MV-4-11 (cell line): ENCODE measurements at places on chromosomes 16 and 17.

DNA sequence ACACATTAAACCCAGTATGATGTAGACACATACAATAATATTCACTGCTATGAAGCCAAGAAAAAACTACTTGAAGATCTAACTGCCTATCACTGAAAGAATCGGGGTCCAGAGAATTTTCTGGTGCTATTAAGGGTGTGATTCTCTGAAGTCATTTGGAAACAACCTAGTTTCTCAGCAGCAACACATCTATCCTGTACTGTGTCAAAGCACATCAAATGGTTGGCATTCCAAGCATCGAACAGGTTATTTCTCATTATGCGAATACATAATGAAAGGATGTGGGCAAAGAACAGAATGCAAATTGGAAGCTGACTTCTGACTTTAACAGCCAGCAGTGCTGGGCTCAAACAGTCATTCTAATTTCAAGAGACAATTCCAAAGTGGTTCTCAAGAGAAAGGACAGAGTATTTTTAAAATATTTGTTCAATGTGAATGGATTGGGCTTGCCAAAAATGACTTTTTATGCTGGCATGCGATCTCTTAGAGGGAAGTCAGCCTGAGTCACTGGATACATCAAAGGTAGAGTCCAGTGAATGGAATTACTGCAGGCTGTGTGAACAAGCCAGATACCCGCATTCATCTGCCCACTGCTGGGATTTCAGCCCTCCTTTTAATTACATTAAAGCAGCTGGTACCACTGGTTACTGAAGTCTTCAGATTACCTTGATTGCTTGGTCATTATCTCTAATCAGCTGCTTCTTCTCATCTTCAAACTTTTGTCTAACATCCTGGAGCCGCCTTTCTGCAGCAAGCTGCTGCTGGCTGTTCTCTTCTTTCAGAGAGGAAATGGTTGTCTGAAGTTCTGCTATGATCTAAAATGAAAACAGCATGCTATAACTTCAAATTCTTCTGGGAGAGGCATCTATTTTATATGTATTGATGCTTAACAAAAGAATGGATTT lies 181.2 kb upstream of the AXIN2 start:
- no peak for DNase-seq

DNA sequence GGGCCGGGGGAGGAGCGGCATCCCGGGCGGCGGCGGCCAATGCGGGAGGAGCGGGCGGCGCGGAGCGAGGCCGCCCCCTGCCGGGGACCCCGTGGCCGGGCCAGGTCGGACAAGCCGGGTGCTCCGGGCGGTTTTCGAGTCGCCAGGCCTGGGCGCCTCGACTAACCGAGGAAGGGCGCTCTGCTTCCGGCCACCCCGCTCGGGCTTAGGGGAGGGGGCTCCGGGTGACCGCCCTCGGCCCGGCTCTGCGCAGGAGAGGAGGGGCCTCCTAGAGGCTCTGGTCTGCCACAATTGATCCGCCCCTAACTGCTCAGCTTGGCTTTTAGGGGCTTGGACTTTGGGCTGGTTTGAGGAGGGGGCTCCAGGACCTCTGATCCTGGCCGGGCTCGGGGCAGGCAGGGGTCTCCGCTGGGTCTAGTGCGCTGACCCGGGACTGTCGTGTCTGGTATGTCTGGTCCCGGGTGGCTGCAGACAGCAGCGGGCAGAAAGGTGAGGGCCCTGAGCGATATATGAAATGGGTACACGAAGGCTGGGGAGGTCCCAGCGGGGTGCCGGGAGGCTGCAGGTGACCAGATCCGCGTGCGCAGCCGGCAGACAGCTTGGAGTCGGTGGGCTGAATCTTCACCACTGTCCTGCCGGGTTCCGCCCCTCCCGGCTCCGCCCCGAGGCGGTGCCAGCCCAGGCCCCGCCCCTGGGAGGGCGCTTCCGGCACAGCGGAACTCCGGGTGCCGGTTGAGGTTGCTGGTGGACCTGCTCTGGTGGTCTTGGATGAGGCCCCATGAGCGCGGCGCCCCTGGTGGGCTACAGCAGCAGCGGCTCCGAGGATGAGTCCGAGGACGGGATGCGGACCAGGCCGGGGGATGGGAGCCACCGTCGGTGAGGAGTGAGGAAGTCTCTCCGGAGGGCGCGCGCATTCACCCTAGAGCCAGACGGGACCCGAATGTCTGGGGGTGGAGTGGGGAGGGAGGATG lies at the start of gene USB1:
USB1 (plus strand) TSS at position 702 of the 971 bp plus-strand sequence; CDS start at position 779, 77 bp downstream.
- peak; percentile 71 for DNase-seq

- no peak for DNase-seq
These were observed 1.5 kb upstream of the ABCA6 start for GRCh38 chr17:69143151-69143550.

DNA sequence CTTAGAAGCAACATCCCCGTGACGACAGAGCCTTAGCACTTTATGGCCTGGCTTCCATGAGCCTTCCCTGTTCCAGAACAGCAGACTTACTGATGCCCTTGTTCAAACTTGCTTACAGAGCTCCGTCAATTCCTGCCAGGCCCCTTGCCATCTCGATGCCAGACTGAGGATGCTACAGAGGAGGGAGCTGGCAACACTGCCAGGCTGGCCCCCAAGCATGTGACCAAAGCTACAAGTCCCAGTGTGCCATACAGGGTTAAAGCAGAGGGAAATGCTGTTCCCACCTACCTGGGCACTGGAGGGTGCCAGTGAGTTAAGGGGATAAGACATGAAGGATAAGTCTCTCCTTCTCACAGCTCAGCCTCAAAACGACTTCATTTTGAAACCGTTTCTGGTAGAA lies 33.5 kb upstream of the SREBF1 start:
- DNase-seq, result no peak

DNA sequence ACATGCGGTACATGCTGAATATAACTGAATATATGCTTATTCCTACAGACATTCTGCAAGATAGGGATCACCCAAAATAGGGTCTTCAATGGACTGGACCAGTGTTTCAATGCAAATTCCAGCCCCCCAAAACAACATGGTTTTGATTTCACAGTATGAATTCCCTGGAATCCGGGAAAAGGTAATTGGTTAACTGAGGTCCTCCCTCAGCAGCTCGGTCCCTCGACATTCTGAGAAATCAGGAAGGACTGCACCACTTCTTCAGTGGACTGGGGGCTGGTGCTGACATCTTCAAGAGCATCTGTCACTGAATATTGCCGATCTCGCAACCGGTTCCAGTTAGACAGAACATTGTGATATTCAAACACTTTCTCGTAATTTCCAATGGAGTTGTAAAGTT lies 25.1 kb downstream of the CHCT1 start:
- no peak for DNase-seq

- DNase-seq, result no peak
These were observed 44.8 kb upstream of the FBXO47 start for GRCh38 chr17:39011907-39012468.

DNA sequence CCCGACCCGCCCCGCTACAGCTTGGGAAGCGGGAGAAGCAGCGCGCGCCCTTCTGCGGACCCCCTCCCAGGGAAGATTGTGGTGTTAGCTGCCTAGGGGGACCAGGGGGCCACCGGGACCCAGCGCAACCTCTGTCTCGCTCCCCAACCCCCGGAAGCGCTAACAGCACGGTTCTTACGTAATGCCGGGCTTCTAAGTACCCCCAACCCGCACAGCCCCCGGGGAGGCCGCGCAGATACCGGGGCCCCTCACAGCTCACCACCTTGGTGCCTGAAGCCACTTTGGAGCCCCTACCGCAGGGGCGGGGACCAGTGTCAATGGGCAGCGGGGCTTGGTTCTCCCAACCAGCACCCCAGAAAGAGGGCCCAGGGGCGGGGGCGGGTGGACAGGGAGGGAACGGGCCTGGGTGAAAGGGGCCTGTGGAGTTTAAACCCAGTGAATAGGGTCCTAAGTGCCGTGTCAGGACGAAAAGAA lies 348 bp downstream of the MPP2 start:
- DNase-seq, result no peak

- no peak for DNase-seq
These were observed 21.5 kb downstream of the FBXO31 start for GRCh38 chr16:87361916-87362619.

DNA sequence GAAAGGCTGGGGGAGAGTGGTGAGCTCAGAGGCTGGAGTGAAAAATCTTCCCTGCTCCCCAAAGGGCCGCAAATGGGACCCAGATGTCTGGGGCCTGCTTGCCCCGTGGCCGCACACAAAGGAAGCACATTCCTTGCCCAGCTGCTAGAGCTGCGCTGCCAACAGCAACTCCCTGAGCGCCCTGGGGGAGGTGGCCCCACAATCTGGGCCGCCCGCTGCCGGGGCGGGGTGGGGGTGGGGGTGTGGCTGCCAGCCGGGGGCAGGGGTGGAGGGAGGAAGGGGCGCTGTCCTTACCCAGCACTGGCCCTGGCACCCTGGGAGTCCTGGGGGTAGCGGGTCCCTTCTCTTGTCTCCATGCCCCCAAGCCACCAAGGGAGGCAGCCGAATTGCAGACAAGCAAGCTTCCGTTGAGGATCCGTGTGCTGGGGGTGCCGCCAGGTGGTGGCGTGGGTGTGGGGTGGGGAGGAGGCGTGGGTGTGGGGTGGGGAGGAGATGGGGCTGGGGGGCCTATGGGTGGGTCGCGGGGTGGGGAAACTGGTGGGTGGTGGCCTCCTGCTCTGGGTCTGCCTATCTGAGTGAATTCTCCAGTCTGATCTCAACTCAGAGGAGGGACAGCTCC lies 48.4 kb upstream of the PABPN1L start:
- no peak for DNase-seq

DNA sequence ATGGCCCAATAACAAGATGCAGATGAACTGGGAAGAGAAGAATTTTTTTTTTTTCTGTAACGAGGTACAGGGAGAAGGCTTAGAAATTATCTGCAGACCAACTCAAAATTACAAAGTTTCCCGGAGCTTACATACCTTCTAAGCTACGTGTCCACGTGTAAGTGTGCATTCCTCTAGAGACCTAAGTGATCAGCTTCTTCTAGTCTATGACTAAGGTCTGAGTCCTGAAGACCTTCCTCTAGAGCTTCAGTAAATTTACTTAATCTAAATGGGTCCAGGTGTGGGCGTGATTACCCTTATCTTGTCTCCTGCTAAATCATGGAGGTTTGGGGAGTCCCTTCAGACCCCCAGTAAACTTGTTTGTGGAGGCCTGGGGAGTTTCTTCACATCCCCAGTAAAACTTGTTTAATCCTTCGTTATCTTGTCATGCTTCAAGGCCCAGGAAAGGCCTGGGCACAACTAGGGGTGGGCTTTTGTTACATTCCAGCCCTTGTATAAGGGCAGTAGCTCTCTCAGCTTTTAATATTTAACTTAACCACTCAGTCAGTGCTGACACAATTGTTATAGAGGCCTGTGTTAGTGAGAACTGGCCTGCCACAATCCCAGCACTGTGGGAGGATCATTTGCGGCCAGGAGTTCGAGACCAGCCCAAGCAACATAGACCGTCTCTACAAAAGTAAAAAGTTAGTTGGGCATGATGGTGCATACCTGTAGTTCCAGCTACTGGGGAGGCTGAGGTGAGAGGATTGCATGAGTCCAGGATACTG lies 342.3 kb downstream of the SNX29 start:
- no peak for DNase-seq
